Stimulated activated CD8-positive, alpha-beta memory T cell treated with anti-CD3 and anti-CD28 coated beads, Interleukin-2, amount 100 ng/mL, for 48 hours (primary cell): ENCODE measurements at places on chromosomes 16 and 17.

DNA sequence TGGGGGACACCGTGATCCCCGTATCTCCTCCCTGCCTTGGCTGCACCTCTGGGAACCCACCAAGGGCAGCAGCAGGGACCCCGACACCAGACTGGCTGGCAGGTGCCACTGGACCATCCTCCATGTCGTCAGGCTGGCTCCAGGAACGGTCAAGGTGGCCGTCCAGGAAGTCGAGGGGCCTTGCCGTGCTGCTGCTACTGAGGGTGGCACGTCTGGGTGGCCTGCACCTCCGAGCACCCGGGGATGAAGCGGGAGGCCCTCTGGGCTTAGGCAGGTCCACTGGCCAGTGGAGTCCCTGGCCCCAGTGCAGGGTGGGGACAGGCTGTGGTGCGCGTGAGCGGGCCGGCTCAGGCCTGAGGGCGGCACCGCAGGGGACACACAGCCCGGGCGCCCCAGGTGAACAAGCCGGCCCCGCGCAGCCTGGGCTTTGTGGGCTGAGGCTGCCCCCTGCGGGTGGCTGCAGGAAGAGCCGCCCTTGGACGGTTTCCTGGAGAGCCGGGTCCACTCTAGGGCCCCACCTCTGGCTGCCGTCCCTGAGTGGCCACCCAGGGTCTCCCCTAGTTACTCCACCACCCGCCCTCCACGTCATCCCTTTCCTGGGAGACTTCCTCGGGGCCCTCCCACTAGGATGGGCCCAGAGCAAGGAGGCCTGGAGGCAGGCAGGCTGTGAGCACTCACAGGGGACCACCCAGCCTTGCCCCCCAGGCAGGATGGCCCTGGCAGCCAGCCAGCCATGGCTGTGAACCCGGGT, 42.8 kb upstream of the ZC3H18 start:
- DNase-seq, result peak; percentile 46

- DNase-seq, result no peak
Measured at GRCh38 chr16:7442050-7442449, 109.4 kb downstream of the RBFOX1 start.

DNA sequence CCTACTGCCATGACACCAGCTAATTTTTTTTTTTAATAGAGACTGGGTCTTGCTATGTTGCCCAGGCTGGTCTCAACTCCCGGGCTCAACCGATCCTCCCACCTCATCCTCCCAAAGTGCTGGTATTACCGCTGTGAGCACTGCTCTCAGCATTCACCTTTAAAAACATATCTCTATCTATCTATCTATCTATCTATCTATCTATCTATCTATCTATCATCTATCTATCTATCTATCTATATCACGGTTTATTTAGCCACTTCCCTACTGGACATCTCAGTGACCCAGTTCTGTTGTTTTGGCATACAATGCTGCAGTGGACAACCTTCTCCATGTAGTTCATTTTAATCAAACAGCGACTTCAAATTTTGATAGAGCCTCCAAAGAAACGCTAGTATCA, 1.3 kb upstream of the PHAF1 start:
- DNase-seq, result no peak

DNA sequence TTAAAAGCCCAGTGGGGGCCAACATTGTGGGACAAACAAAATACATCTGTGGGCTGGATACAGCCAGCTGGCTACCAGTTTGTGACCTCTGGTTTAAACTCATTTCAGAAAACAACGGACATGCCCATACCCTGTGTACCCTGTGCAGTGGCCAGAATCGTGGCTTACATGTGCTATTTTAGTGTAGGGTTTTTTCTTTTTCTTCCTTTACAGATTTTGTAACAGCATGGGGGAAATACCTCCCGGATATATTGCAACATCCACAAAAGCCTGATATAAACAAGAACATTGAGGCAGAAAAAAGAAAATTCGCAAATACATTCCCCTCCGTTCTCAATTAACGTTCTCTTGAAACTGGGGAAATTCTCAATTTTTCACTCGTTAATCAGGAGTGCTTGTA, 7.3 kb downstream of the HS3ST4 start:
- no peak for DNase-seq

DNA sequence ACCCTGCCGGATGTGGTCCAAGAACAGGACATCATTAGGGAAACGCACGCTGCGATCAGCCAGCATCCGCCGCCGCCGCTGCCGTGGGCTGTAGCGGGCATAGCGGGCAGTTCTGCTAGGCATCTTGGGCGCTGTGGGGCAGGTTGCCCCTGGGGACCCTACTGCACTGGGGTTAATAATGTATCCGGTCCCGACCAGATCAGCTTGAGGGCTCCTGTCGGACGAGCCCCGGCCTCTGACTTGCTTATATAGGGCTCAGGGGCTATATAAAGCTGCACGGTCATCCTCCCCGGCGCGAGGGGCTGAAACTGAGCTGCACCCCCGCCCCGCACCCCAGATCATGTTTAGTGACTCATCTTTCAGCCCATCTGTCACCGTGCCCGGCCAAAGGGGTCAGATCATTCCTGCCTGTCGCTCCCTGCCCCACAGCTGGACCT, at the start of gene PPP1R27:
TSS of gene PPP1R27 (minus strand) at position 220 of the 437 bp plus-strand sequence. CDS start at position 123, 97 bp downstream.
- DNase-seq, result no peak

GRCh38 chr17:31674305-31674704, 184.7 kb downstream of the COPRS start:
- DNase-seq, result no peak

GRCh38 chr16:12675852-12676251, 127.8 kb downstream of the CPPED1 start:
- DNase-seq, result no peak

GRCh38 chr16:30615358-30616091, 5.3 kb upstream of the ZNF689 start:
- peak; percentile 67 for DNase-seq

DNA sequence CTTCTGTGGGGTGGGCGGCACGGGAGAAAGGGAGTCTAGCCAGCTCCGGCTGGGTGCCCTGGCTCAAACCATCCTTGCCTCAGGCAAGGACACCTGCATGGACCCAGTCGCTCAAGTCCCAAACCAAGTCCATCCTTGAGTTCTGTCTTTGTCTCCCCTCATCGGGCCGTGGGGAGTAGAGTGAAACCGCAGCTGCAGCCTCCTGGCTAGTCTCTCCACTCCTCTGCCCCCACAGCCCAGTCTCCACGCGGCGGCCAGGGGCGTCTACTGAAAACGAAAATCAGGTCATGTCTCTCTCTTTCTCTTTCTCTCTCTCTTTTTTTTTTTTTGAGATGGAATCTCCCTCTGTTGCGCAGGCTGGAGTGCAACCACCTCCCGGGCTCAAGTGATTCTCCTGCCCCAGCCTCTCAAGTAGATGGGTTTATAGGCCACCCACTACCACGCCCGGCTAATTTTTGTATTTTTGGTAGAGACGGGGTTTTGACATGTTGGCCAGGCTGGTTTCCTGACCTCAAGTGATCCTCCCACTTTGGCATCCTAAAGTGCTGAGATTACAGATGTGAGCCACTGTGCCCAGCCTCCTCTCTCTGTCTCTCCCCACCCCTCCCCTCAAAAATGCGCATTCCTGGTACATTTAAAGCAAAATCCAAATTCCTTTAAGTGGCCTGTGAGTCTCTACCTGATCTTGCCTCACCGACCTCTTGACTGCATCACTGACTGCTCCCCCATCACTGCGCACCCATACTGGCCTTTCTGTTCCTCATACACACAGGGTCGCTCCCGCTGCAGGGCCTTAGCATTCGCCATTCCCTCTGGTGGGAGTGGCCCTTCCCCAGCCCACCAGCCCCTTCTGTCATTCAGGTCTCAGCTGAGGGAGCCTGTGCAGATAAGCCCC, 17.7 kb upstream of the RMI2 start:
- DNase-seq, result no peak

DNA sequence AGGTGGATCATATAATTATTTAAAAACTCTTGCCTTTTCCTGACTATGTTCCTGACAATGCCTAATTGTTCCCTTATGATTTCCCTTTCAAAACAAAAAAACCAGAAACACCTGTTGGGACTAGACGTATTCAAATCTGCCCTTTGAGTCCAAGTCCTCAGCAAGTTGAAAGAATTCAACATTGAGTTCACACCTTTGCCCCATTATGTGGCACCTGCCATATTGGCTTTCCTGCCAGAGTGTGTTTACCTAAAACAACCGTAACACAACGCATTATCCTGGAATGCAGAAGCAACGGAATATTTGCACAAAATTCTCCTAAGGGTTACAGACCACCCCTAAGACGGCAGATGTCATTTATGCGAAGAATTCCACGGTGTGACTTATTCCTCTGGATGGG, 105.9 kb downstream of the ZFHX3 start:
- no peak for DNase-seq

GRCh38 chr17:81394921-81395599, at the start of gene BAHCC1:
Gene BAHCC1, plus strand, starts transcription at chr17:81395457. Its CDS starts 4,283 bp downstream, at chr17:81399740.
- peak; percentile 93 for DNase-seq

- DNase-seq, result no peak
Measured at GRCh38 chr16:31333686-31334649, 21.0 kb upstream of the ITGAX start.

DNA sequence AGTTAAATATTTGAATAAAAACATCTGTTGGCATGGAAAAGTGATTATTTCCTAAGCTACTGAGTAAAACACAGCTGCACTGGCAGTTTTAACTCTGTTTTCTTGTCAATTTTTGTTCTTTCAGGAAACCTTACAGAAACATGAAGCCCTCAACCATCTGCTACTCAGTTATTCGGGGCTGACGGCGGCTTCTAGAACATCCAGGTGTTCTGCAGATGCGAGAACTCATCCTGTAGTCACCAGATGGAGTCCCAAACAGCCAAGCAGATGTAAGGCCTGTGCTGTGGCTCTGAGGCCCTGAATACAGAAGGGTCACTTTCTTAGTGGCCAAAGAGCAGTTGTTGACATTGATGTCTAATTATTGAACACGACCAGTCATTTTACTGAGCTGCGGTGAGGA, 15.5 kb downstream of the ARSG start:
- DNase-seq, result no peak

DNA sequence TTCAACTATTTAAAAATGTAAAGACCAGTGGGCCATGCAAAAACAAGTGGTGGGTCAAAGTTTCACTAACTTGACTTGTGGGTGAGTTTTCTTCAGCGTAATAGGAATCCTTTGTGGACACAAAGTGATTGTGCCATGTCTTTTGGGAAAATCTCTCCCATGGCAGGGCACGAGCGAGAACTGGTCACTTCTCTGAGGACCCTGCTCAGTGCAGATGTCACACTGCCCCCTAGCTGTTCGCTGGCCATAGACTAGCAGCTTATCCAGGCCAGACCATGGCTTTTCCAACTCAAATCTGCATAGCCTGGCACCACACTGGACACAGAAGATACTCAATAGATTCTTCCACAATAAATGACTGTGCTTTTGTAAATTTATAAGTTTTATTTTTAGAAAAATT, 306.0 kb upstream of the CCL2 start:
- DNase-seq, result no peak

- DNase-seq, result no peak
Measured at GRCh38 chr17:73103641-73104335, 11.3 kb upstream of the SLC39A11 start.

DNA sequence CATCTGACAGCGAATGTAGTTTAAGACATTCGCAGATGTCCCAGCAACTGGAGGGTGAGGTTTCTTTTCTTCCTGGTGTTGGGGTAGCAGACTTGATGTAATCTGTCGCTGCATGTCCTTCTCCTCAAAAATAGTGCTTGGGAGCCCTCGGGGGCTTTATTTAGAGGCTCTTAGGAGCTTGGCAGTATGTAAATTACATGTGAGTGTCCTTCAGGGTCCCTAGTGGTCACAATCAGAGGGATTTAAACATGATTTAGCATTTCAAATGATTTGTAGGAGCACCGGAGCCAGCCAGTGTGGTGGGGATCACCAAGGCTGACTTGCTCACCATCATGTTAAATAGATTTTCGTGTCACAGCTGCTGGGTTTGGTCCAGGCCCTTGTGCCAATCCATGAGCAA, 8.8 kb upstream of the SALL1 start:
- no peak for DNase-seq

DNA sequence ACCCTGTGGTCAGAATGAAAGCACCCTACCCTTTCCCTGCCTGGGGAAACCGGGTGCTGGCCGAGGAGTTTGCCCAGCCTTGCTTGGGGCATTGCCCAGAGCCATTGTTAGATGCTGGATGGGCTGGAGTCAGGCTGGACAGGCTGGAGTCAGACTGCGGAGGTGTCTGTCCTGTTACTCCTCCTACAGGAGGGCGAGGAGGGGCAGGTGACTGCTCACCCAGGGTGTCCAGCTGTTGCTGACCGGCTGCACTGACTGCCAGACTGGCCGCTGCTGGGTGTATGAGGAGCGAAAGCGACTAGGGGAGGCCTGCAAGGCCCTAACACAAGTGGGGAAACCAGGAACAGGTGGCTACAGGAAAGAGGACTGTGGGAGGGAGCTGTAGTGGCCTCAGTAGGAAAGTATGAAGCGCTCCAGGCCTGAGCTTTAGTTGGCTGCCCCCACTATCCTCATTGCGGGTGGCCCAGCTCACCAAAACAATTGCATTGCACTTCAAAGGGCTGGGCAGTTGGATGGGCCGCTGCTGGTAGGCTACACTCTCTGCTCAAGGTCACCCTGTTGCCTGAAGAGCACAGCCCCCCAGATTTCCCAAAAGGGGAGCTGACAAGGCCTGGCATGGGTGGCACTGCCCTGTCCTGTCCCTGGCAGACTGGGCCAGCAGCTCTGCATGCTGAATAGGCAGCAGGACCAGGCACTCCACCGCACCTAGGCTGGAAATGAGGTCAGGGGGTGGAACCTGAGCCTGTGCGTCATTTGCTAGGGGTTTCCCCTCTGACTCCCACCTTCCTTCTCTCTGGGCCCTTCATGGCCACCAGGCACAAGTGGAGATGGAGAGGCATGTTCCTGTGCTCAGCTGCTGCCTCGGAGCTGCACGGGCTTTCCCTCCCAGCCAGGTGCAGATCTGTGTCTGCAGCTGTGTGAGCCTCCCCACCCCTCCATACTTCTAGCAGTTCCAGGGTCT, 18.4 kb downstream of the LDHD start:
- peak; percentile 56 for DNase-seq

DNA sequence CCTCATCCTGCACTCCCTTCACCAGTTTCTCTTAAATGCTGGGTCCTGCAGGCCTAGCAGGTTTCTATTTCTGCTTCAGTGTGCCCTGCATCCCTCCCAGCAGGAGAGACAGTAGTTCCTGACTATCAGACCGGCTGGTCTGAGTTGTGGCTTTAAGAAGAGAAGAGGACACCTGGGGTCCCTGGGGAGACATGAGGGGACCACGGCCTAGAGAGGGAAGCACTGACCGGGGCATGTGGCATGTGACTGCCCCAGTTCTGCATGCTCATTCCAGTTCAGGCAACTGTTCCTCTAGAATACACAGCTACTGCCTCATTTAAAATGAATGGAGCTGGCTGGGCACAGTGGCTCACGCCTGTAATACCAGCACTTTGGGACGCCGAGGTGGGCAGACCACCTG, 61.3 kb downstream of the GPRC5B start:
- DNase-seq, result no peak

GRCh38 chr17:78111016-78111726, 17.4 kb downstream of the TMC6 start:
- DNase-seq, result no peak

DNA sequence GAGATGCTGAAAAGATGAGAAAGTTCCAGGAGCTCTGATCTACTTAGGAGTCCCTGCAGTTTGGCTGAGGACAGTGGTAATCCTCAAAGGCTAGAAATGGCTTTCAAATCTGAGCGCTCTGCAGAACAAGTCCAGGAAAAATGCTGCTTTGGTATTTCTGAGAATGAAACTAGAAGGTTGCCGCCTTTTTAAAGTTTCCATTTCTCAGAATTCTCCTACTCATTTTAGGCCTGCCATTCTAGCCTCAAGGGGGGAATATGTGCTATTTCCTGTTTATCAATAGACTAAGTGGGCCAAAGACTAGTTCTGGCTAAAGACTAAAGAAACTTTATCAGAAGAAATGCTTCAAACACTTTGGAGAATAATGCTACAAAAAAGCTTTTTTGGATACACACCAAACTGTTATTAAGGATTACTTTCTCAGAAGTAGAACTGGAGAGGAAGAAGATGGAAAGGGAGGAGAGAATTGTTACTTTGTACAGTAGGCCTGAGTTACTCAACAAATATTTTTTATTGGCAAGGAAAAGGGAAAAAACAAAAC, at the start of gene SLFN12L:
TSS of gene SLFN12L (minus strand) at position 78 of the 541 bp plus-strand sequence. CDS start 15,314 bp downstream, outside the sequence.
- DNase-seq, result no peak
